ENCODE measurements at places on chromosomes 12 and 14. TPM values are rescaled to one million over a fixed set of nuclear protein-coding genes. Genes with fewer than 3 reads are reported as not detected.

DNA sequence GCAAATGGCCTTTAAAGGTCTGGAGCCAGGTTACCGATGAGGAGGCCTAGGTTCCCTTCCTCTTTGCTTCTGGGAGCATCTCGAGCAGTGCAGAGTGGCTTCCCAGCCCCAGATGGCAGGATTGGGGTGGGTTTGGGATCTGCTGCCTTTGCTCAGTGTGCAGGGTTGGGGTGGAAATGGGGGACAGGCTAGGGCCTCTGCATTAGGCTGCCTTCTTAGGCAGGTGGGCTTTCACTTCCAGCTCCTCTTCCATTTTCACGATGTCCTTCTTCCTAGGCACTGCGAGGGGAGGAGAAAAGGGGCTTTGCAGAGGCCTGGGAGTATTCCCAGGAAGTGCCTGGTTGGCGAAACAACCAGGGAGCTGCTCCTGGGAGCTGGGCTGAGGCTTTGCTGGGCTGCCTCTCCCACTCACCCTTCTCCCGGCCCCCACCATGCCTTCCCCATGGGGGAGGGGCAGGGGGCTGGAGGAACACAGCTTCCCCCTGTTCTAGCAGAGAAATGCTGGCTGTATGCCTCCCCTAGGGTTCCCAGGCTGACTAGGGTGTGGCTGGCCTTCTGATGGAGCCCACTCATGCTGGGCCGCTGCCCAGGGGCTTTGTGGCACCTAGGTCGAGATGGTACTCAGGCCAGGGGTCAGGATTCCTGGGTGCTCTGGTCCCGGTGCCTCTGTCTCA is 2.4 kb downstream of the NR4A1 start:
- peaks cover 47% of the 10 kb centered on the region for H3K4me1 ChIP-seq
- H3K27ac ChIP-seq: peak overlapping the region; percentile 98
- no peaks in the 10 kb centered on the region for H3K27me3 ChIP-seq
- peak overlapping the region; percentile 59 for H3K4me3 ChIP-seq
- peak; percentile 59 for DNase-seq

LRRK2 gene
- total RNA-seq: 2.9 TPM

OTX2 gene
- not detected for total RNA-seq

- peaks cover 83% of the 10 kb centered on the region for H3K27me3 ChIP-seq
- no peaks in the 10 kb centered on the region for H3K36me3 ChIP-seq
- peaks cover 39% of the 10 kb centered on the region for H3K4me1 ChIP-seq
- no peak overlapping the region for H3K4me3 ChIP-seq
- no peak for DNase-seq
Observed at GRCh38 chr12:48982397-48983080, 4.4 kb downstream of the WNT1 start.

- H3K27ac ChIP-seq: no peak overlapping the region
- H3K4me3 ChIP-seq: no peak overlapping the region
- H3K27me3 ChIP-seq: no peaks in the 10 kb centered on the region
- H3K4me1 ChIP-seq: peaks cover 41% of the 10 kb centered on the region
- DNase-seq: no peak
- peaks cover 9% of the 10 kb centered on the region for H3K36me3 ChIP-seq
Observed at GRCh38 chr12:76864791-76865400, 13.9 kb downstream of the CSRP2 start.

- no peak overlapping the region for H3K27ac ChIP-seq
- peaks cover 50% of the 10 kb centered on the region for H3K4me1 ChIP-seq
- no peaks in the 10 kb centered on the region for H3K36me3 ChIP-seq
- no peak for DNase-seq
- H3K4me3 ChIP-seq: no peak overlapping the region
- peaks cover 100% of the 10 kb centered on the region for H3K27me3 ChIP-seq
Observed at GRCh38 chr14:36522347-36522971, 2.4 kb upstream of the NKX2-1 start.

DNA sequence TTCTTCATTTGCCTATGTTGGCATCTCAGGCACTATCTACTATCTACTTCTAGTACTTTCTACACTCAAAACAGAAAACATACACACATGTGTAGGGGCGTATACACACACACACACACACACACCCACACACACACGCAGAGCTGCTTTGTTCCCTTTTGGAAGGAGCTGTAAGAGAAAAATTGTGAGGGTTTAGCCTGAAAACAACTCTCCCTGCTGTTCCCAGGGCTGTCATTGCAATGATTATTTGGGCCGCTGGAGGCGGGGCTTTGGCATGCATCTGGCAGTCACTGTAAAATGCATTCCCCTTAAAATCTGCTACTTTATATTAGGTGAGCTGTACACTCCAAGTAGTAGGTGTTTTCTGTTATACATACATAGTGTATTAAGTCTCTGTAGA is 29.1 kb upstream of the SLC38A2 start:
- peaks cover 10% of the 10 kb centered on the region for H3K4me1 ChIP-seq
- H3K4me3 ChIP-seq: no peak overlapping the region
- no peaks in the 10 kb centered on the region for H3K36me3 ChIP-seq
- H3K27ac ChIP-seq: no peak overlapping the region
- DNase-seq: no peak

DNA sequence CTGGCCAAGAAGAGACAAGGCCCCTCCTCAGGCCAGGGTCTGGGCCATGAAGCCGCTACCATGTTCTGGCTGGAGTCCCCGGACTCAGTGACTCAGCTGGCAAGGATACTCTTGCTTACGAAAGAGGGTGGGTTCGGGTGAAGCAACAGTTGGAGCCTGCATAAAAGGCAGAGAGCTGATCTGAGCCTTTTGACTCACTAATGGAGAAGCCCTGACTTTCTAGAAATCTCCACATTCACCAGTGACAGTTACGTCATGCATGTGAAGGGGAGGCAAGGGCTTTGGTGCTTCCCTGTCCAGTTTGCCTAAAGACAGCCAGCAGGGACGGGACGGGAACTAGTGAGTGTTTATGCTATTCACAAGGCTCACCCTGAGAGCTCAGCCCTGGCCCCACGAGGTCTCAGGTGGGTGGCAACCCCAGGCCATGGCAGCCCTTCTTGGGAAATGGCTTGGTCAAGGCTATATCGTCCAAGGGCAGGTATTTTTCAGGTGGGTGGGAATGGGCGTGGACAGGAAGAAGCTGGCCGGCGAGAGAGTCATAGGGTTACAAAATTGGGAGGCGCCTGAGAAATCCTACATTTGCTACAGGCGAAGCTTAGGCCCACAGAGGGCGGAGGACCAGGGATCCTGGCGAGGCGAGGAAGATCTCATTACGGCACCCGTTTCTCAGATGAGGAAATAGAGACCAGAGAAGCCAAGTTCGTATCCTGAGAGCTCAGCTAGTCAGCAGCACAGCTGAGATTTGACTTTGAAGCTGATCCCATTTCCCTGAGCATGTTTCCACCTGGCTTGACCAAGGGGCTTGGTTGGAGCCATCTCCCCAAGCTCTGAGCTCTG is 314.6 kb downstream of the BCL11B start:
- H3K27ac ChIP-seq: peak overlapping the region; percentile 66
- H3K36me3 ChIP-seq: no peaks in the 10 kb centered on the region
- H3K4me1 ChIP-seq: no peaks in the 10 kb centered on the region
- H3K27me3 ChIP-seq: no peaks in the 10 kb centered on the region

KIF26A gene
- 3.0 TPM for total RNA-seq

DNA sequence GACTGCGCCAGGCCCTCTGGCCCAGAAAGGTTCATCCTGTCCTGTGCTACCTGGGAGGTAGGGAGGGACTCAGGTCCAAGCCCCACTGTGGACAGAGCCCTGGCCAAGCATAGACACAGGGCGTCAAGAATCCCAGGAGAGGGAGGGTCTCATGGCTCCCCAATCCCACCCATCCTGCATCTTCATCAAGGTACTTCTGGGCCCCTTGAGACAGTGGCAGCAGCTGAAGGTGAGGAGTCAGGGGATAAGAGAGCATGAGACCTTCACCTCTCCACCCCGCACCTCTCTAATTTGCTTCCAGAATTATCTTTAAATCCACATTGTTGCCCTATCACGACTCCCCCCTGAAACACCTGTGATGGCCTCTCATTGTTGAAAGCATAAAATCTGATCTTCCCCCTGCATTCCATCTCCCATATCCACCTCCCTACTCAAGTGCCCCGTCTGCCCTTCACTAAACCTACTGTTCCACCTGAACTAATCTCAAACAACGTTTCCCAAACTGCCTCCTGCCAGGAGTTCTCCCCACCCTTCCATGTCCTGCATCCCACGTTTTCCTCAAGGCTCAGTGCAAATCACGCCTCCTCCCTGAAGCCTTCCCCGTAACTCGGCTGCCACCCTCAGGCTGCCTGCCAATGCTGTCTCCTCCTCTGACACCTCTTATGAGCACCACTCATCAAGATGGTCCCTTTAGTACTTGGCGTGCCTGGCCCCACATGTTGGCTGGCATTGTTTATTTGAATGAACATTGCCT is 27.1 kb downstream of the KRT18 start:
- peak; percentile 61 for DNase-seq
- no peaks in the 10 kb centered on the region for H3K36me3 ChIP-seq
- no peaks in the 10 kb centered on the region for H3K27me3 ChIP-seq
- H3K27ac ChIP-seq: no peak overlapping the region
- peaks cover under 1% of the 10 kb centered on the region for H3K4me1 ChIP-seq

- no peaks in the 10 kb centered on the region for H3K36me3 ChIP-seq
- H3K27ac ChIP-seq: no peak overlapping the region
- H3K4me3 ChIP-seq: no peak overlapping the region
- no peaks in the 10 kb centered on the region for H3K27me3 ChIP-seq
Observed at GRCh38 chr12:42923156-42923555, 333.6 kb upstream of the PRICKLE1 start.

MMAB gene
- total RNA-seq: 13.6 TPM

DNA sequence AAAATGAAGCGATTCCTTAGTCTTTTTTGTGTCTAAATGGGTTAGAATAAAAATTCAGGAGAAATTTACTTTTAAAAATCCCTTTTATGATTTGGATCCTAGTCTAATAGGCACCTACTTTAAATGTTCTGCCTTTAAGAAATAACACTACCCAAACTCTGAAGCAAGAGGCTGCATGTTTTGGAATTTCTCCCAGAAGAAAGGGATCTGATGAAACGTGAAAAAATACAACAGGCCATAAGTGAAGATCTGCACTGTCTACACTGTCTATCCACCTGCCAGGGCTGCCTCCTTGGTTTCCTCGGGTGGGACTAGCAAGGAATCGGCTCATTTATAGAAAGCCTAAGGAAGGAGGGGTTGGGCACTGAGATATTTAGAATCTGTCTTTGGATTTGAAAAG is 22.1 kb downstream of the ACVR1B start:
- no peaks in the 10 kb centered on the region for H3K27me3 ChIP-seq
- H3K4me1 ChIP-seq: peaks cover 56% of the 10 kb centered on the region
- H3K27ac ChIP-seq: no peak overlapping the region
- H3K4me3 ChIP-seq: no peak overlapping the region
- no peak for DNase-seq

GRCh38 chr14:64865109-64865508 is 14.6 kb downstream of the SPTB start:
- H3K4me1 ChIP-seq: no peaks in the 10 kb centered on the region
- H3K27me3 ChIP-seq: no peaks in the 10 kb centered on the region
- H3K4me3 ChIP-seq: no peak overlapping the region
- DNase-seq: no peak

- no peaks in the 10 kb centered on the region for H3K27me3 ChIP-seq
- H3K27ac ChIP-seq: no peak overlapping the region
- no peaks in the 10 kb centered on the region for H3K36me3 ChIP-seq
- no peak overlapping the region for H3K4me3 ChIP-seq
Observed at GRCh38 chr12:106541201-106541600, 41.6 kb upstream of the RFX4 start.

GRCh38 chr12:106358396-106359241 is 1.1 kb downstream of the POLR3B start:
- H3K27me3 ChIP-seq: no peaks in the 10 kb centered on the region
- DNase-seq: peak; percentile 34
- H3K4me3 ChIP-seq: peak overlapping the region; percentile 71

SIX4 gene
- total RNA-seq: 3.2 TPM

- H3K4me1 ChIP-seq: no peaks in the 10 kb centered on the region
- H3K27ac ChIP-seq: no peak overlapping the region
- no peak overlapping the region for H3K4me3 ChIP-seq
- no peaks in the 10 kb centered on the region for H3K27me3 ChIP-seq
- H3K36me3 ChIP-seq: no peaks in the 10 kb centered on the region
Observed at GRCh38 chr12:32997471-32997870, 100.9 kb upstream of the PKP2 start.

DNA sequence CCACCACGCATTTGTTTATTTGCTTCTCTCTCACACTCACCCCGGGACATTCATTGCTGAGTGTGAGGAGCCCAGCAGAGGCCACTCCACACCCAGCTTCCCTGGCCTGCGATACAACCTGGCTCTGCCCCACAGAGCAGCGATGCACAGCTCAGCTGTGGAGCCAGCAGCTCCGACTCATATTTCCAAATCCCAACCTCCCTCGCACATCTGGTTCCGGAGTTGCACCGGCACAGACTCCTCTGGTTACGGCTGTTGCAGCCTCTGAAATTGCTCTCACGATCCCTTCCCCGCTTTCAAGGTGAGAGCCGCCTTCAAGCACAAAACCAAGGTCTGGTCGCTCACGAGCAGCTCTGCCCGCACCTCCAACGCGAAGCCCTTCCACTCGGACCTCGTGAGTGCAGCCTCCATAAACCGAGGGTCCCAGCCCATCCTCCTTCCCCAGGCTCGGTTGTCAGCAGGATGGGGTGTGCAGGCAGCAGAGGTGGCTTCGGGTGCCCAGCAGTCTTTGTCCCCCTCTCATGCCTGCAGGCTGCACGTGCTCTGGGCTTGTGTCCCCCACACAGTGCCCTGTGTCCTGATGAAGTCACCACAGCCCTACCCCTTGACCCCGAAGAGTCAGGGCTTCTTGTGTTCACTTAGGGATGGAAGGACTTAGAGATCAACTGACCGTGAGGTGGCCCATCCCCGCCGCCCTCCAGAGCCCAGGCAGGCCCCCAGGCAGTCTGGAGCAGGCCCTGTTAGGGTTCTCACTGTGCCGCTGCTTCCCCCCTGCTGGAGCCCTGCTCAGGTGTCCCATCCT is 184.3 kb downstream of the ADGRD1 start:
- no peaks in the 10 kb centered on the region for H3K36me3 ChIP-seq
- no peaks in the 10 kb centered on the region for H3K27me3 ChIP-seq
- no peak overlapping the region for H3K27ac ChIP-seq
- peaks cover under 1% of the 10 kb centered on the region for H3K4me1 ChIP-seq
- DNase-seq: peak; percentile 83

- H3K27me3 ChIP-seq: no peaks in the 10 kb centered on the region
- H3K27ac ChIP-seq: peak overlapping the region; percentile 3
- H3K4me1 ChIP-seq: no peaks in the 10 kb centered on the region
- no peaks in the 10 kb centered on the region for H3K36me3 ChIP-seq
Observed at GRCh38 chr12:15562263-15562662, 226.9 kb downstream of the EPS8 start.

DNA sequence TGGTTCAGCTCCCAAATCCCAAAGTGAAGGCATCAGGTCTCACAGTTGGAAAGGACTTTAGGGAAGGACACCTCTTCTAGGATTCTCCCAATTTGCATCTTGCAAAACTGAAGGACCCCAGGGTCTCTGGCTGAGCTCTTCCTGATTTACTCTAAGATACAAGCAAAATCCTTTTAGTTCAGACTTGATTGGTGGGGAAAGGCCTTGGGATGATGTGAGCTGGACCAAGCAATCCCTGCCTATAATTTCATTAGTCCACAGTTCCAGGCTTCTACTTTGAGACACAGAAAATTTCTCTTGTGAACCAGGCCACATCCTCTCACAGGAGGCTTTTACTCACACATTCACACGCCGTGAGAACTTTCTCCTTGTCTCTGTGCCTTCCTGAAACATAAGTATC is 23.6 kb upstream of the VWF start:
- no peaks in the 10 kb centered on the region for H3K36me3 ChIP-seq
- H3K4me1 ChIP-seq: peaks cover 12% of the 10 kb centered on the region
- H3K27ac ChIP-seq: no peak overlapping the region
- no peak for DNase-seq
- no peak overlapping the region for H3K4me3 ChIP-seq
- H3K27me3 ChIP-seq: no peaks in the 10 kb centered on the region

Data from stomach (tissue), 19 donors.